Transverse colon (tissue), 4 donors: ENCODE measurements at places on chromosomes 2 and 18.

DNA sequence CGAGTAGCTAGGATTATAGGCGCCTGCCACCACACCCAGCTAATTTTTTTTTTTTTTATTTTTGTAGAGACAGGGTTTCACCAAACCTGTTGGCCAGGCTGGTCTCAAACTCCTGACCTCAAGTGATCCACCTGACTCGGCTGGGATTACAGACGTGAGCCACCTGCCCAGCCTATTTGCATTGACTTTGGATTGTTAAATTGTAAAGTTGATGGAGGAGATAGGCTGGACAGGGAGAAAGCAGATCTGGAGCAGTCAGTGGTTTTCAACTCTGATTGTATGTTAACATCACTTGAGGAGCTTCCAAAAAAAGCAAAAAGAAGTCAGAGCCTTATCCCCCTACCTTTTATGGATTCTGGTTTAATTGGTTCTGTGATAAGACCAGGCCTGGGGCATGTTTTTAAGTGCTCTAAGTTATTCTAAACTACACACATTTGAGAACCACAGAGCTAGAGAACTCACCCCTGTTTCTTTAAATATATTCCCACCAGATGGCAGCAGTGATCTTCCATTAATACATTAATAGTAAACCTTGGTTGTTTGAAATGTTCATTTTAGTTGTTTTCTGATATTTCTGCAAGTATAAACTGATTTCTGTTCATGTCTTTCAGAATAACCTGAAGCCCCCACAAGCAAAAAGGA lies 7.5 kb downstream of the C2orf49 start:
- no peak for DNase-seq

- no peak for DNase-seq
Measured at GRCh38 chr2:48269117-48269822, 260.7 kb upstream of the STON1 start.

DNA sequence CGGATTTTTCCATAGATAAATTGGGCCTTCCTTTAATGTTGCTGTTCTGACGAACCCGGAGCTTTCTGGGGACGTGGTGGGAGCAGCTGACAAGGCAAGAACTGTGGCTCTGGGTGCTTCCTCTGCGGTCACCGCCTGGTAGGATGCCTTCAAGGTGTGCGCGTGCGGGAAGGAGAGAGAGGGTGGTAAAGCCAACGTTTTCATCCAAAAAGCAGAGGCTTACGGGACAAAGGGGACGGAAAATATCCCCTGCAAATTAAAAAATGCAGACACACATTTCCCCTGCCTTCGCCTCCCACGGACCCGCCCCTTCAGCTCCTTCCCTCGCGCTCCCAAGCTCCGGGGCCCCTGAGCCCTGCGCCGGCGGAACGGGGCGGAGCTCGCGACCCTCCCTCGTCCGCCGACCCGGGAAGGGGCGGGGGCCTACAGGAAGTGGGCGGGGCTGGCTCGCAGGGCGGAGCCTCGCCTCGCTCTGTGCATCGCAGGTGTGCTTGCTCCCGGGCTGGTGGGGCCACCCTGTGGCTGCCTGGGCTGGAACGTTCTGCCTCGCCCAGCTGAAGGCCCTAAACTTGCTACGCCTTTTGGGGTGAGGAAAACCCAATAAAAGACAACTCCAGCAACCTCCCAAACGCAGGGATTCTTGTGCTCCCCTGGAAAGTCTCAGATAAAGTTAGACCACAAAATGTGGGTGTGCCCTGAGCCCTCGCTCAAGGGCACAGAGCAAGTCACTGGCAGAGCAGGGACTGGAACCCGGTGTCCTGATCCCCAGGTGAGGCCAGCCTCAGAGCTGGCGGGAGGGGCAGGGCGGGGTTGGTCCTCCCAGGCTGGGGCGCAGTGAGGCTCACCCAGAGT lies 25.4 kb upstream of the SLC66A3 start:
- DNase-seq, result peak; percentile 87

DNA sequence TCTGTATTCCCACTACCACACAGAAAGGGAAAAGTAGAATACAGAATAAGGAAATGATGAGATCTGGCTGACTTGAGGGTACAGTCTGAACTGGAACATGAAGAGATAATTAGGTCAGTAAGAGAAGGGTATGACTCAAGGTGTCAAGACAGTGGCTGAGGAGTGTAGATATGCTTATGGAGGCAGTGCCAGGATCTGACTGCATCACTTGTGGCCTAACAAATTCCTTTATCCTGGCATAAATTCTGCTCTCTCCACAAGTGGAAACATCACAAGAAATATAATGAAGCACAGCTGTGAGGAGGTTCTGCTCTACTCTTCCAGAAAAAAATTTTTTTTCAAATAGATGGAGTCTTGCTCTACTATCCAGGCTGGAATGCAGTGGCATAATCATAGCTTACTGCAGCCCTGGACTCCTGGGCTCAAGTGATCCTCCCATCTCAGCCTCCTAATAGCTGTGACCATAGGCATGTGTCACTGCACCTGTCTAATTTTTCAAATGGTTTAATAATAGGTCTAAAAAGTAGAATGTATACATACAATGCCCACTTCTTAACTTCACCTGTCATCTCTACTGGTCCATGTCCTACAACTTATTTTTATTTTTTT lies 85.3 kb downstream of the C2orf74 start:
- DNase-seq, result no peak

- no peak for DNase-seq
Measured at GRCh38 chr18:49596687-49597086, 34.8 kb downstream of the LIPG start.

DNA sequence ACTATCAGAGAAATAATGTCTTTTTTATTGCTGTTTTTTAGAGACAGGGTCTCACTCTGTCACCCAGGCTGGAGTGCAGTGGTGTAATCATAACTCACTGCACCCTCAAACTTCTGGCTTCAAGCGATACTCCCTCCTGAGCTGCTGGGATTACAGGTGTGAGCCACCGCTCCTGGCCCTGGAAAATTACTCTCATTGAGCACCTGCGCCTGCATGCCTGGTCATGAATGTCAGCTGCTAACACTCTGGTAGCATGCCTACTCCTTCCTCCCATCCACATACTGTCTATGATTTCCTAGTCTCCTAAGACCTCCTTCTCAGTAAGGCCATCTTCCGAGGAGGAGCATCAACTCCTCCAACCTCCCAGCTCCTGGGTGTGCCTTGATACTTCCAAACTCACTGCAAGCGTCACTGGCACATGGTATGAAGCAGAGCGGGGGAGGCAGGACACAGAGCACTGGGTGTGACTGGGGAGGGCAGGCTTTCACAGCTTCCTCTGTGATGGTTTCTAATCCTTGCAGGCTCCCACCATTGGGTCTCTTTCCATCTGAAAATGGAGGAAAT lies 1.6 kb upstream of the MAP2 start:
- DNase-seq, result no peak

GRCh38 chr18:77754475-77755044 lies 504.9 kb downstream of the GALR1 start:
- no peak for DNase-seq

DNA sequence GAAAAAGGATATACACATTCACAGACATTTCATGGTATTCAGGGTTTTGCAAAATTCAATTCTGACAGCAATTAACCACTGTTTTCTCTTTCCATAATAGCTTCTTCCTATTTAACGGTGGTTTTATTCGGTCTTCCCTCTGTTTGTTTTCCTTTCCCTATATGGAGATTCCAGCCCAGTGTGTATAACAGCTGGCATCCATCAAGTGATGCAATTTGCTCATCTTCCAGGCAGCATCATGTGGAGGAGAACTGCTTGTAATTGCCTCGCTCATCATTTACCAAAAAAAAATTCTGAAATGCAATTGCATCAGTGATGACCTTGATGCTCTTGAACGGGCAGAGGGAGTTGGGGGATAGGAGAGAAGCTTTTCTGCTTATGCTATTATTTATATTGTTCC lies 165.9 kb upstream of the PGAP1 start:
- DNase-seq, result peak; percentile 20

DNA sequence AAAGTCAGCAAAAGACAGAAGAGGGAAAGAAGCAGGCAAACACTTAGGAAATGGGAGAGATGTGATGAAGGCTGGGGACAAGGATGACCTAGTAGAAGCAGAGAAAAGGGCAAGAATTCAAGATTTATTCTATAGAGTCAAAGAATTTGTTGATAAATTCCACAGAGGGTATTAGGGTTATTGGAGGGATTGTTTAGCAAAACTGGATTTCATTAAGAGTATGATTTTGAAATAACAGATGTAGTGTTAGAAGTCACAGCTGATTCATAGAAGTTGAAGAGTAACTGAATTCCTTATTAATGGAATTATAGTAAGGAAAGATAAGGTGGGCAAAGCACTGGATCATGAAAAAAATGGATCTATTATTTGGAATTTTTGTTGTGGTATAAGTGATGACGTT lies 48.6 kb downstream of the CEP192 start:
- no peak for DNase-seq

GRCh38 chr2:12716032-12716281 lies 779 bp upstream of the TRIB2 start:
- peak; percentile 80 for DNase-seq

DNA sequence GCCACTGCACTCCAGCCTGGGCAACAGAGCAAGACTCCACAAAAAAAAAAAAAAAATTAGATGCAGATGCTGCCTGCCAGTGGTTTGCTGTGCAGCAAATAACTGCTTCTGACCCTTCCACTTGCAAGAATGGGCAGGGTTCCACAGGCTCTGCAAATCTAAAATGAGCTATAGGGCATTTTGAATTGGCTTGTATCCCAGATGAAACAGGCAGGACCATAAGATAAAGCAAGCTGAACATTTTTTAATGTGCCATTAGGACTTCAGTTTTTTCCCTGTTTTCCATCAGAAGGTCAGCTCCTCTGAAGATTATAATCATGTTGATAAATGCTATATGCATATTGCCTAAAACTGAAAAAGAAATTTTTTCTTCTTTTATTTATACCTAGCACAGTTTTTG lies 15.7 kb upstream of the FZD7 start:
- no peak for DNase-seq

DNA sequence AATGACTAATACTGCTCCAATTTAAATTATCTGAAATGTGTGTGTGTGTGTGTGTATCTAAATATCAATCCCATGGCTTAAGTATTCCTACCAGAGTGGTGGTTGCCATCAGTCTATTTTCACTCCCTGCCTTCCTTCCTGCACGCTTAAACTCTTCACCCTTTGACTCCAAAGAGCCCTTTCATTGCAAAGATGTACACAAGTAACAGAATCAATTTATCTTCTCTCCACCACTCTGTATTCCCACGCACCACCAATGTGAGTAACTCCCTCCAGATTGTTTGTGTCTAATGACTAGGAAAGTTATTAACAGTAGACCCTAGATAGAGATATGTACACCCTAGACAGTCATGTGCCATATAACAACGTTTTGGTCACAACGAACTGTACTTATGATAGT lies 42.8 kb downstream of the ARL6IP6 start:
- DNase-seq, result no peak

GRCh38 chr2:99864561-99865553 lies 277.5 kb downstream of the AFF3 start:
- DNase-seq, result no peak

DNA sequence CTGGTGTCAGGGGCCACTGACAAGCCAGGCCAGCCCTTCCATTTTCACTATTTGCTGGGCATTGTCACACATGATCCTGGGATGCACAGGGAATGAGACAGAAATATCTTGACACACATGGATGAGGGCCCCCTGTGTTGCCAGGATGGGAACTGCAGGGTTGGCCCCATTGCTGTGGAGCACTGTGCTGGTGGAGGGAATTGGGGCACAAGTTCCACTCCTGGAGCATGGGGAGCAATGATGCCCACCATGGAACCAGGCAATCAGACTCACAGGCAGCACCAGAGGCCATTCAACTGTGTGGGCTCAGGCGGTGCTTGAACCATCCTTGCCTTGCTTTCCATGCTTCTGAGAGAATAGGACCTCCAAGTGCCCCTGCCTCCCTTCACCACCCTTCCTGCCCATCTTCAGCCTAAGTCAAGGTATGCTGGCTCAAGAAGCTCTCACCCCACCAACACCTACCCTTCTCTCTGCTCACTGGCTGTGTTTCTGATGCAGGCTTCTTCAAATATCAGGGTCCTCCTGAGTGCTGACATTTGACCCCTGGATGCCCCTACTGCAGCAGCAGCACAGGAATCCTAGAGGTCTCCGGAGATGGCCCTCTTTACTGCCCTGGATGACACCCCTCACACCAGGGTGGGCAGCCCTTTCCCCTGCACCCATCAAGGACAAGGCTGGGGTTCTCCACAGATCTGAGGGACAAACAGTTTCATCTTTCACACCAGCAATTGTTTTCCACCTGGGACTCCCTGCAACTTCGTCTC lies 11.0 kb downstream of the ADRA2B start:
- DNase-seq, result peak; percentile 3

GRCh38 chr2:197944416-197945096 lies 140.2 kb downstream of the PLCL1 start:
- DNase-seq, result no peak

DNA sequence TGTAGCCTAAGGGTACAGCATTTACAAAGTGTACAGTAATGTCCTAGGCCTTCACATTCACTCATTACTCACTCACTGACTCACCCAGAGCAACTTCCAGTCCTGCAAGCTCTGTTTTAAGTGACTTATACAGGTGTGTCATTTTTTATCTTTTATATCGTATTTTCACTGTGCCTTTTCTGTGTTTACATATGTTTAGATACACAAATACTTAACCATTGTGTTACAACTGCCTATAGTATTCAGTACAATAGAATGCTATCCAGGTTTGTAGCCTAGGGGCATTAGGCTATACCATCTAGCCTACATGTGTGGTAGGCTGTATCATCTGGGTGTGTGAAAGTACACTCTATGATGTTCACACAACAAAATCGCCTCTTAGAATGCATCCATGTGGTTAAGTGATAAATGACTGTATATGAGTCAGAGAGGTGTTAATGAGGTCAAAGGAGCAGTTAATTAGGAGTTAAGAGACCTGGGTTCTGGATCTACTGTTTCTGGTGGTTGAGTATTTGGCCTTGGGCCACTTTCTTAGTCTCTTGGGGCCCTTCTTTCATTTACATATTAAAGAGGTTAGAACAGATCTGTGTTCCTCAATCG lies 149.1 kb downstream of the GREB1L start:
- DNase-seq, result no peak

DNA sequence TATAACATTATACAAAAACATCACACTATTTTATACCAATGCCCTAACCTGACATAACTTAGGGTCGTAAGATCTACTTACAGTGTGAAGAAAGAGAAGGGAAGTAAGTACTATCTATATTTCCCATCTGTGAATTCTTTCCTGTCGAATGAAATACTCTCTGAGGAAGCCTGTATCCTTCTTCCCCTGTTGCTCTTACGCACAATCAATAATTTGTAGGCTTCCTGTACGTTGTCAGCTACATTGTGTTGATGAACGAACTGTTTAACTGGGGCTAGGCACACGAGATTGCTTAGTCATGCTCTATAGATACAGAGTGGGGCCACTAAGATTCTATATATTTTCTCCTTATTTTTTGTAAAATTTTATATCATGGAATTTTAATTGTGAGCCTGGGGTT lies 1125.0 kb upstream of the CELF4 start:
- DNase-seq, result no peak

- DNase-seq, result no peak
Measured at GRCh38 chr2:177667626-177668025, 275.1 kb downstream of the AGPS start.
